ENCODE measurements at places on chromosomes 12 and 14.

DNA sequence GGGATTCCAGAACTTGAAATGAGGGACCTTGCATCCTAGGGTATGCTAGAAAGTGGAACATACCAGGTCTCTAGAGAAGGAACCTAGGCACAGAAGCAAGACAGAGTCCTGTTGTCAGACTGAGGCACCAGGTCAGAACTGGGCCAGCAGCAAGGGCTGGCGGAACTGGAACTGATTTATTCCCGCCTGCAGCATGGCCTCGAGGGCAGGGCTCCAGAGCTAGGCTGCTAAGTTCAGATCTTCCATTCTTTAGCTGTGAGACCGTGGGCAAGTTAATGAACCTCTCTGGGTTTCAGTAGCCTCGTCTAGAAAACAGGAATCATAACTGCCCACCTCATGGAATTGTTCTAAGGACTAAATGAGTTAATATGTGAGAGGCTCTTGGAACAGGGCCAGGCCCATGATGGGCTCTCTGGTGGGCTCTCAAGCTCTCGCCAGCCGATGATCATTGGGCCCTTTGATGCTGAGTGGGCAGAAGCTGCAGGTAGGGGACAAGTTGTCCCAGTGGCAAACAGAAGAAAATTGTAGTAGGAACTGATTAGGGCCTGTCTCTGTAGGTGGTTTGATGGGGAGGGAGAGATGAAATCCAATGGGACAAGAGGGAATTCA lies 199.8 kb downstream of the ZFP36L1 start:
- no peak for DNase-seq

GRCh38 chr14:82528016-82528415 lies 994.4 kb upstream of the SEL1L start:
- DNase-seq, result no peak

GRCh38 chr14:22814941-22815713 lies at the start of gene SLC7A7:
TSS of gene SLC7A7 (minus strand) at chr14:22815435. CDS start at chr14:22813398, 2,037 bp downstream.
- no peak for DNase-seq

DNA sequence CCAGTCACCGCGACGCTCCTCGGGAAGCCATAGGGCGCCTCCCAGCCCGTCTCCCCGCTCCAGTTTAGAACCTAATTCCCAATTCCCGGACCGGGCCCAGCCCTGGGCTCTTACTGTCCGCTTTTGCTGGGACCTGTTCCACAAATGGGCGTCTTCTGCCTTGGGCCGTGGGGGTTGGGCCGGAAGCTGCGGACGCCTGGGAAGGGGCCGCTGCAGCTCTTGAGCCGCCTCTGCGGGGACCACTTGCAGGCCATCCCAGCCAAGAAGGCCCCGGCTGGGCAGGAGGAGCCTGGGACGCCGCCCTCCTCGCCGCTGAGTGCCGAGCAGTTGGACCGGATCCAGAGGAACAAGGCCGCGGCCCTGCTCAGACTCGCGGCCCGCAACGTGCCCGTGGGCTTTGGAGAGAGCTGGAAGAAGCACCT lies 797 bp downstream of the UNG start:
- DNase-seq, result no peak

DNA sequence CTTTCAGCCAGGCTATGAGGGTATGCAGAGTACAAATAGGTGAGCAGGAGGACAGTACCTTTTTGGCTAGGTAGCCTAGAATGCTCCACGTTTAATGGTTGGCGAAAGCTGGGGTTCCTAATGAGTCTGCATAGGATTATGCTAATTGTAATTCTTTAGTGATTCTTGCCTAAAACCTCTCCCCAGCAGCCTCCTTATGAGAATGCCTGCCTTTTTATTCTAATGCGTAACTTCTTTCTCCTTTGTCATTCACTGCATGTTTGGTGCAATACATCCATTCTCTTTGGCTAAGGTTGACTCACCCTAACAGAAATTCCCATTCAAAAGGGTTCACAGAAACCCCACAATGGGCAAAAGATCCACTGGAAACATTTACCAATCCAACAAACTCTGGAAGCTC lies 752.2 kb downstream of the FSCB start:
- DNase-seq, result no peak

- DNase-seq, result no peak
These were observed 8.9 kb downstream of the DPPA3 start for GRCh38 chr12:7719946-7720730.

DNA sequence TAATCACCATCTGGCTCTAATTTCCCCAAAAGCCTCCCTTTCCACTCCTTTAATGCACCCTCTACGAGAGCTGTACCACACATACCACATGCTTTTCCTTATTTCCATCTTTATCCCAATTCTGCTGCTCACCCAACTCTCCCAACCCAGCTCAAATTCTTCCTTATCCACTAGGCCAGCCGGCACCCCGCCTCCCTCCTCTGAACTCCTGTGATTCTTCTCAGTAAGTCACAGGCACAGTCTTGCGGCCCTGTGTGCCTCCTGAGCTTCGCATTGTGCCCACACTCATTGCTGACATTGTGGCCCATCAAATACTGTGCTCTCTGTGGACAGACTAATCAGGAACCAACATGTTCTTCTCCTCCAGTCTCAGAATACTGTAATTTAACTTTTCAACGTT lies 45.4 kb downstream of the APPL2 start:
- DNase-seq, result no peak

GRCh38 chr14:89239023-89239422 lies 178.0 kb downstream of the FOXN3 start:
- DNase-seq, result no peak

- DNase-seq, result no peak
These were observed 2.1 kb downstream of the KCNC2 start for GRCh38 chr12:75207338-75208083.

DNA sequence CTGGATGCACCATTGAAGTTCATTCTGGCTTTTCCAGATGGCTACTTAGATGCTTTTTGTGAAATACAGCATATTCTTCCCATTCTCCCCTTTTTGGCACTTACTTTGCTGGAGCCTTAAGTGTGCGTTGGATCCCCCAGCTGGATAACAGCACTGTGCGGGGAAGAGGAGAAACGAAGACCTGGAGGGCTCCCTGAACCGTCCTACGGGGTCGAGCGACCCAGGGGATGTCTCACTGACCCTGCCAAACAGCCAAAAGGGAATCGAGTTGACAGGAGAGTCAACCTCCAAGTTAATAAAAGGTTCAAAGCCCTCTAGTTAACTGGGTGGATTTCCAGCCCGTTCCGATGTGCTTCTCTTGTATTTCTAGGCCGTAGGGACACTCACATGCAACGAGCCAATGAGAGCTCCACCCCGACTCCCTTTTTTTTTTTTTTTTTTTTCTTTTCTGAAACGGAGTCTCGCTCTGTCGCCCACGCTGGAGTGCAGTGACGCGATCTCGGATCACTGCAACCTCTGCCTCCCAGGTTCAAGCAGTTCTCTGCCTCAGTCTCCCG lies 1.0 kb upstream of the CAMKK2 start:
- no peak for DNase-seq

GRCh38 chr12:7001921-7002591 lies 16.2 kb downstream of the LPCAT3 start:
- no peak for DNase-seq

GRCh38 chr12:115319446-115320040 lies 635.6 kb upstream of the TBX3 start:
- DNase-seq, result no peak

DNA sequence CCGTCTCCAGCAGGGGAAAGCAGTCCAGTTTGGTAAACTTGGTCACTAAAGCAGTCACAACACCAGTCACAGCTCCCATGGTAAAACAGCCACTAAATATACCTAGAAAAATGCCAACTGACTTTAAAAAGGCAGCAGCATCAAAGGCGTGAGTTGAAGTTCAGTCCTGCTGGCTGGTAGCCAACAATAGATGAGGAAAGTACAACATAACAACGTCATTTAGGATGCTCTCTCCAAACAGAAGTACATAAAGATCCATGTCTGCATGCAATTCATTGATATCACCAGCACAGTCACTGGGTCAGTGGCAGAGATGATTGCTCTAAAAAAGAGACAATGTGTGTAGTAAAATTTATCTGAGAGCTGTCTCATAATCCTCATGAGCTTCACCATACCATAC lies 59.3 kb upstream of the TMPO start:
- DNase-seq, result no peak

- no peak for DNase-seq
These were observed 487 bp upstream of the MGST1 start for GRCh38 chr12:16346958-16347357.

DNA sequence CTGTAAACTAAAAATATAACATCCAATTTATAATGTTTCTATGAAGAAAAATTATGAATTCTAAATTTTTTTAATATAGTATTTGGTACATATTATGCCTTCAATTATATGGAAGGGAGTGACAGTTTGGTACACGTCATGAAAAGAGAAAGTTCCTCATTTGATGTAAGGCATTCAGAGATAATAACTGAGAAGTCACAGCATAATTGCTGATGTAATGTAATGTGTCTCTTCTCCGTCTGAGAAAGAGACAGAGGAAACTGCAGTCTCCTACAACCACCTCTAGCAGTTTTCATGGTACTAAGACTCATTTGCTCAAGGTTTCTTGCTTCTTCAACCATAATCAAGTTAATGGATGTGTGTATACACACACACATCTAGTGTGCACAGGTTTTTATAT lies 2.3 kb upstream of the CD69 start:
- DNase-seq, result no peak

DNA sequence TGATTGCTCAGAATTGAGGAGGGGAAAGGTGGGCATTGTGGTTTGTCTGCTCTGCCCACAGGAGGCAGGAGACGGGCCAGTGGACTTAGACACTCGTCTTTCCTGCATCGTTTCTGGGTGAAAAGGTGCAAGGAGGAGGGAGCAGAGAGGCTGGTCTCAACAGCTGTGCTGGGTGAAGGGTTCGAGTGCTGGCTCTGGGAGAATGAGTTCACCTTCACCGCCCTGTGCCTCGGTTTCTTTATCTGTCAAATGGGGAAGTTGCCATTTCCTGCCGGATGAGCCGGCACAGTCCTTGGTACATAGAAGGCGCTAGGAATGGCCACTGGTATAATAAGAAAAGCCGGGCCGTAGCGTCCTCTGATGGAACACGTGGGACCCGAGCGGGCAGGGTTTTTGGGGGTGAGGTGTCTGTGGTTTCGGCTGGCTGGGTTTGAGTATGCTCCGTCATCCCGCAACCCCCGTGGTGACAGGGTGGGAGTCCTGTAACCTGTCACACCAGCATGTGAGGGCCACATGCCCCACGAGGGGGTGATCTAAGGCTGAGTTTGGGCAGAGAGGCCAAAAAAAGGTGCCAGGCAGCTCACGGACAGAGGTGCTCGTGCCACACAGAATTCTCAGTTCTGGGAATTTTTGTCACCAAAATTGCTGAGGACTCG lies 7.3 kb downstream of the BCL7A start:
- no peak for DNase-seq

DNA sequence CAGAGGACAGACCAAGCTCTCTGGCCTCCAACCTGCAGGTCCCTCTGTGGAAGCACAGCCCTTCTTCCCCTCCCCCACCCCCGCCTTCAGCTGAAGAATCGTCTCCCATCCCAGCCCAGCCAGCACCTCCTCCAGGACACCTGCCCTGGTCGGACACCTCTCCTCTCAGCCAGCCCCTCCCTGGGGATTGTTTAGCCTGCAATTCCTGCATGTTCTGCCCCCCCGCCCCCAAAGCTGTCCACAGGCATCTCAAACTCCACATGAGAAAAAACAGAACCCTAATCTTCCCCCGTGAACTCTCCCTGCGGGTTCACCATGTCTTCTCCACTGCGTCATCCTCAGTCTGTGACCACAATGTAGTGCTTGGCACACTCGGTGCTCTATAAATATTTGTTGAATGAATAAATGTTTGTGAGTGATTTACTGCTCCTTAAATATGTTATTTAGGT lies 24.1 kb downstream of the PRIMA1 start:
- no peak for DNase-seq

DNA sequence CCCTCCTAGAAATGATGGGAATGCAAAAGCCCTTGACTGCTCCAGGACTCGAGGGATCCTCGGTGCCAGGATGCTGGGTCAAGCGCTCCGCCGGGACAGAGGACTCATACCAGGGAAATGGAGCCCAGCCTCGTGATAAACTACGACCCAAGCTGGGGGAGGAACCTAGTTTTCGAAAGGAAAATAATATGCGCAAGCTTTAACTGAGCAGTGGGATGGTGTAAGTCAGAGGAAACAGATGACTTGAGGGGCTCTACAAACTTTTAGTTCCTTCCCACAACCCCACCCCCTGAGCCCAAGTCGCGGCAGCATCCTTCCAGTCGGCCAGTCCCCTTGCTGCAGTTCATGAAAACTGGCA lies 654 bp upstream of the SUPT16H start:
- DNase-seq, result no peak

GRCh38 chr12:103851127-103851526 lies 10.1 kb upstream of the NT5DC3 start:
- no peak for DNase-seq

- DNase-seq, result no peak
These were observed 68.6 kb upstream of the DIO3 start for GRCh38 chr14:101492716-101493115.

GRCh38 chr12:110857528-110857927 lies 10.7 kb downstream of the CCDC63 start:
- DNase-seq, result no peak

GRCh38 chr14:89629383-89629782 lies 212.3 kb upstream of the FOXN3 start:
- DNase-seq, result no peak

DNA sequence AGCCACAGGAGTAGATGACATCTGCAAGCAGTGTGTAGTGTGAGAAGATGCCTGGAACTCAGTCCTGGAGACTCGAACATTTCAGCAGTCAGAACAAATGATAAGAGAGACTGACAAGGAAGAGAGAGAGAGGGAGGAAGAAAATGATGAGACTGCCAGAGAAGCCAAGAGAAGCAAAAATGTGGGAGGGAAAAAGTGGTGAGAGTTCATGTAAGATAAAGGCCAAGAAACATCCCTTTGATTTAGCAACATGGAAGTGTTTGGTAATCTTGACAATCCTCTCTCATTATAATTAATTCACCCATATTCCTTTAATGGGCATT lies 42.6 kb downstream of the LIMA1 start:
- no peak for DNase-seq

- DNase-seq, result no peak
These were observed 71.3 kb upstream of the HECTD1 start for GRCh38 chr14:31278883-31279282.

GRCh38 chr12:54662026-54662425 lies 13.9 kb upstream of the DCD start:
- no peak for DNase-seq

- no peak for DNase-seq
These were observed 427.6 kb downstream of the IPO8 start for GRCh38 chr12:30268041-30268440.

- no peak for DNase-seq
These were observed 51.2 kb upstream of the TMPO start for GRCh38 chr12:98464190-98464589.

GRCh38 chr12:27237790-27238771 lies 6.0 kb upstream of the STK38L start:
- no peak for DNase-seq

GRCh38 chr12:97404543-97404942 lies 58.1 kb upstream of the RMST start:
- DNase-seq, result no peak

DNA sequence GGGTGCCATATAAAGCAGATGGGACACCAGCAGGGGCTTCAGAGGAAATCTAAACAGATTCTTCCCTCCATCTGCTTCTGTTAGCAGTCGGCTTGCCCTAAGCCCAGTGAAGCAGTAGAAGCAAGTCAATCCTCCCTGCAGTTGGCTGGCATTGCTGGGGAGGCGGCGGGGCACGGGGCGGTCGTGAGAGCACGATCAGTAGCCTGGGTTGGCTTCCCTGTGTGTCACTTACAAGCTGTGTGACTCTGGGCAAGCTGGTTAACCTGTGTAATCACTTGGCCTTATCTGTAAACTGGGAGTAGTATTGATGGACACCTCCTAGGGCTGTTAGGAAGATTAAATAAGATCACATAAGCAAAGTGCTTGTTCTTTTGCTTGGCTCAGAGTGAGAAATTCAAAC lies 19.4 kb downstream of the MYRFL start:
- DNase-seq, result no peak

- no peak for DNase-seq
These were observed 40.1 kb downstream of the GALNT4 start for GRCh38 chr12:89484470-89484869.
